ENCODE measurements at places on chromosomes 16 and 17.
A peak's percentile ranks its signal among the peaks of the same experiment; 100 is the strongest.

- no peak for DNase-seq
Measured at GRCh38 chr17:55233840-55234239, 30.9 kb upstream of the HLF start.

- DNase-seq: no peak
Measured at GRCh38 chr17:14341866-14342265, 41.0 kb downstream of the HS3ST3B1 start.

GRCh38 chr17:65742403-65743307 lies 181.2 kb upstream of the AXIN2 start:
- DNase-seq: no peak

DNA sequence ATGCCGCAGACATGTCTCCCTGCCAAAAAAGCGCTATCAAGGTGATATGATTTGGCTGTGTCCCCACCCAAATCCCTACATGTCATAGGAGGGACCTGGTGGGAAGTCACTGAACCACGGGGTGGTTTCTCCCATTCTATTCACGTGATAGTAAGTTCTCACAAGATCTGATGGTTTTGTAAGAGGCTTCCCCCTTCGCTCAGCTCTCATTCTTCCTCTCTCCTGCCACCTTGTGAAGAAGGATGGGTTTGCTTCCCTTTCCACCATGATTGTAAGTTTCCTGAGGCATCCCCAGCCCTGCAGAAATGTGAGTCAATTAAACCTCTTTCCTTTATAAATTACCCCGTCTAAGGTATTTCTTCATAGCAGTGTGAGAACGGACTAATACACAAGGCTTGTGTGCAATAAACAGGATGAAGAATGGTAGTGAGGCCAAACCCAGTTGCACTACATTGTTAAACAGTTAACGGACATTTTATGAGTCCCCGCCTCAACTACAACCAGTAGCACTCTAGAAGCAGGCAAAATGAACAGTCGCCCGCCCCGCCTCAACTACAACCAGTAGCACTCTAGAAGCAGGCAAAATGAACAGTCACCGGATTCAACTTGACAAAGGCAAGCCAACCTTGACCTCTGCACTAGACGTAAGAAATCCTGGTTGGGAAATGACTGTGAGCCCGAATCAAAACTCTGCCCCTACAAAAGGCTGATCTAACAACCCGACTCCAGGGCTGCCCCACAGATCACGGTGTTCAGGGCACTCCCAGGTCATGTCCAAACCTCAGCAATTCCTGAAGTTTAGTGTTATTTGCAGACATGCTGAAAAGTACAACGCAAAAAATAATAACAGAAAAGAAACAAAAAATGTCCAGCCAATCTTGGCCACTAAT lies 26.3 kb downstream of the VPS53 start:
- DNase-seq: no peak

GRCh38 chr17:82813299-82814051 lies 26.3 kb downstream of the ZNF750 start:
- DNase-seq: no peak

DNA sequence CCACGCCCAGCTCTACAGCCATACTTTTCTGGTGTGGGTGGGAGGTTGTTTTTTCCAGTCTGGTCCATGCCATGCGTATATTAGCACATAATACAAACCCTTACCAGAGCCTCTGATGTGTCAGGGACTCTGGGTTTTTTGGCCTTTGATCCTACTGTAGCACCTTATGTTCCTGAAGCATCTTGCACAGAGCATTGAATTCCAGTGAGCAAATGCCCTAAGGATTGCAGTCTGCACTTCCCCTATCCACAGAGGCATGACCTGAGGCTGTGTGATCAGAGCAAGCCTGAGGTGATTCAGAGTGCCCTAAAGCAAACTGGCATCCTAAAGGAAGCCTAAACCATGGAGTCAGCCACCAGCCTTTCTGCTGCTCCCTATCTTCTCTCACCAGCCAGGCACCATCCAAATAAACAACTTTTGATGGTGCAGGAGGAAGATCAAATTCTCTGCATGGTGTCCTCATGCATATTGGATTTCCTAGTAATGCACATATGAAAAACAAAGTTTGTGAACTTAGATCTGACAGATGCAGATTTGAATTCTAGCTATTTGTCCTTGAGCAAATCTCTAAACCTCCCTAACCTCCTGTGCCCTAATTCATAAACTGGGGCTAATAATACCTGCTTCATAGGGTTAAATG lies 41.2 kb upstream of the HAS3 start:
- DNase-seq: no peak

DNA sequence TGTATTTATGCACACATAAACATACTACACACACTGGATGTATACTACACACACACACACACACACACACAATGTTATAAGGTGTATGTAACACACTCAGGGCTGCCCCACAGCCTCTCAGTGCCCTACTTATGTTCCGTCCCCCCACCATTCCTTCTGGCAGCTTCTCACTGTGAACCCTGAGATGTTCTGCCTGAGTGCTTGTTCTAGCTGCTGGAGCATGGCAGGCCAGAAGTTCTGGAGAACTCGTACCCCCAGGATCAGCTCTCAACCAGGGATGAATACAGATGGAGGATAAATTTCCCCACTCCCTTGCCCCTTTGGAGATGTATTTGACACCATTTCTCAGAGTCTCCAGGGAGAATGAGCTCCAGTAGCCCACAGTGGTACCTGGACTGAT lies 76.4 kb downstream of the CDH13 start:
- no peak for DNase-seq

DNA sequence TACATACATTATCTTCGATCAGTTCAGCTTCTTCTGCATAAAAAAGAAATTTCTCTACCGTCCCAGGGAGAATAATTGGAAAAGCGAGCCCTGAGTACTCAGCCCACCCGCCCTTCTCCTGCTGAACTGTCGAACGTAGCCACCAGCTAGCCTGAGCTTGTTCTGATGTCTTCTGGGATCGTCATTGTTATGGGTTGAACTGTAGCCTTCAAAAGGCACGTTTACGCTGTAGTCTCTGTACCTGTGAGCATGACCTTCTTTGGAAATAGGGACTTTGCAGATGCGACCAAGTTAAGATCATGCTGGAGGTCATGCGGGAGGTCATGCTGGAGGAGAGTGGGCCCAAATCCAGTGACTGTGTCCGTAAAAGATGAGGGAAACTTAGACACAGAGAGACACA lies 86.2 kb downstream of the CMIP start:
- peak; percentile 33 for DNase-seq

DNA sequence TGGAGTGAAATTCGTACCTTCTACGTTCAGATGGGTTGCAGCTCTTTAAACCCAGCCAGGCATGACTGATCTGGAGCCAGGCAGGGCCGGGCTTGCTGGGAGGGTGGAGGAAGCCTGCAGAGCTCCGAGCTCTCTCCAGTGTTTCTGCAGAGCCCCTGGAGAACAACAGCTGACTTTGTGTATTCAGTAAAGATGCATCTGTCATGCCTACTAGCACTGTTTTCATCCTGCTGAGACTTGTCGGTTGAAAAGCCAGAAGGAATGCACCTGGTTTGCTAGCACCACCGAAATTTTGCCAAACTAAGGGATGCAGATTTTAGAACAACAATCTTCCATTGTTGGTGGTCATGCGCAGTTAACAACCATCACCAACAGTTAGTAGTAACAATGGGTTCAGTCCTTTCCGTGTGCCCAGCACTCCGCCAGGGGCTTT lies 22.4 kb upstream of the SCNN1B start:
- no peak for DNase-seq

DNA sequence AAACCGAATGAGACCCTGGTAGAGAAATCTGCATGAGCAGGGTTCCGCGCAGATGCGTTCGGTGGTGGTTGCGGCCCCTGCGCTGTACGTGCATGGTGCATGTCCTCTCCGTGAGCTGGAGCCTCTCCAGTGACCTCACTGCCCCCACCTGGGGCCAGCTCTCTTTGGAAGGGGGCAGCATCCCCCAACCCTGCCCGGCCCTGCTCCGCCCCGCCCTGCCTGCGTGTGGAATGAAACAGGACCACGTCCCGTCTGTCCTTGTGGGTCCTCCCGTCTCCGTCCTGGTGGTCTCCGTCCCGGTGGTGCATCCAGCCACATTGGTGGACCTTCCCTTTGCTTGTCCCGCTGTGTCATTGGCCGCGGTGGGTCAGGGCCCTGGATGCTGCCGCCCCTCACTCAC lies 84.9 kb downstream of the AMFR start:
- no peak for DNase-seq

GRCh38 chr16:84071121-84071520 lies 28.5 kb upstream of the SLC38A8 start:
- no peak for DNase-seq

DNA sequence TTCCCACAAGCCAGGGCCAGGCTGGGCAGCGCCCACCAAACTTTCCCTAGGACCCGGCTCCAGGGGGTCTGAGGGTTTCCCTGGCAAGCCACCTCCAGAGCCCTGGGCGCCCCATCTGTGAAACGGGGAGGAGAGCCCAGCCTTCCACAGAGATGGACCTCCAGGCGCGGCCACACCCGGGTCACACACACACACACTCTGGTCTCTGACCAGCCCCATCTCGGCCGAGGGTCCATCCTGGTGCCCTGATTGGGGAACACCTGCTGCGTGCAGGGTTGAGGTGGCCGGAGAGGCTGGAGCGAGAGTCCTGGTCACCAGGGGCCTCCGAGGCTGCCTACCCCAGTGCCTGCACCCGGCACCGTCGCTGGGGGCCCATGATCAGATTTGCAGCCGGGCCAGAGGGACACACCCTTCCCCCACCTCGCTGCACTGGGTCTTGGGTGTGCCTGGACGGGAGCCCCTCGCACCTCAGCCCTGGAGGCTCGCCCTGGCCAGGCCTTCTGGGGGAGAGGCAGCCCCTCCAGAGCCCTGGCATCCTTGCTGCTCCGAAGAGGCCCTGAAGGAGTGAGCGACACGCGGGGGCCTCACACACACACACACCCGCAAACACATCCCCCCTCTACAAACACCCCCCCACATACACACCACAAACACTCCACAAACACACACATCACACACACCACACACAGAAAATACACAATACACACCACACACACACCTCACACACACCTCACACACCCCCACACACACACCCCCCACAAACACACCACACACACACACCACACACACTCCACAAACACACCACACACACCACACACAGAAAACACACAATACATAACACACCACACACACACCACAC lies 29.7 kb downstream of the SLC25A10 start:
- DNase-seq: no peak

GRCh38 chr16:2587891-2588565 lies 50.2 kb downstream of the PDPK1 start:
- peak; percentile 55 for DNase-seq

- peak; percentile 83 for DNase-seq
Measured at GRCh38 chr16:3999479-4000325, 116.5 kb downstream of the ADCY9 start.

DNA sequence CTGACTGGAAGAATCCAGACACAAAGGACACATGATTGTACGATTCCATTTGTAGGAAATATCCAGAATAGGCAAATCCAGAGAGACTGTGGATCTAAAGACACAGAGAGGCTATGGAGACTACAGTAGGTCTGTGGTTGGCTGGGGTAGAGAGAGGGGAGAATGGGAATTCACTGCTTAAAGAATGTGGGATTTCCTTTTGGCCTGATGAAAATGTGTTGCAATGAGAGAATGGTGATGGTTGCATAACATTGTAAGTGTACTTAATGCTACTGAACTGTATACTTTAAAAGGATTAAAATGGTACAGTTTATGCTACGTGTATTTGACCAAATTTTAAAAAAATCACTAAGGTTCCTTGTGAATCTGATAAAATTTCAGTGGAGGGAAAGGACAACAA lies 62.1 kb downstream of the GPRC5B start:
- DNase-seq: no peak

DNA sequence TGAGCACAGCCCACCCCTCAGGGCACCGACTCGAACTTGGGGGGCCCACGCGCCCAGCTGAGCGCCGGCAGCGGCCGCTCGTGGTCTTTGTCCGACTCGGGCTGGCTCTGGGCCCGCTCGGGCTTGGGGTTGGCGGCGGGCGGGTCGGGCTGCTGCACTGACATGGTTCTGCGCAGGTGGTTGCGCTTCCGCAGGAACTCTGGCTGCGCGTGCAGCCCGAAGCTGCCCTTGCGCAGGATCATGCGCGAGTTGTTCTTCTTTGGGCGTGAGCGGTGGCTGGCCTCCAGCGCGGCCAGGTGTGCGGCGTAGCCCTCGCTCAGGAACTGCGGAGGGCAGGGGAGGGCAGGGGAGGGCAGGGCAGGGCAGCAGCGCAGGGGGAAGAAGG lies 11.1 kb downstream of the PIMREG start:
- peak; percentile 79 for DNase-seq

DNA sequence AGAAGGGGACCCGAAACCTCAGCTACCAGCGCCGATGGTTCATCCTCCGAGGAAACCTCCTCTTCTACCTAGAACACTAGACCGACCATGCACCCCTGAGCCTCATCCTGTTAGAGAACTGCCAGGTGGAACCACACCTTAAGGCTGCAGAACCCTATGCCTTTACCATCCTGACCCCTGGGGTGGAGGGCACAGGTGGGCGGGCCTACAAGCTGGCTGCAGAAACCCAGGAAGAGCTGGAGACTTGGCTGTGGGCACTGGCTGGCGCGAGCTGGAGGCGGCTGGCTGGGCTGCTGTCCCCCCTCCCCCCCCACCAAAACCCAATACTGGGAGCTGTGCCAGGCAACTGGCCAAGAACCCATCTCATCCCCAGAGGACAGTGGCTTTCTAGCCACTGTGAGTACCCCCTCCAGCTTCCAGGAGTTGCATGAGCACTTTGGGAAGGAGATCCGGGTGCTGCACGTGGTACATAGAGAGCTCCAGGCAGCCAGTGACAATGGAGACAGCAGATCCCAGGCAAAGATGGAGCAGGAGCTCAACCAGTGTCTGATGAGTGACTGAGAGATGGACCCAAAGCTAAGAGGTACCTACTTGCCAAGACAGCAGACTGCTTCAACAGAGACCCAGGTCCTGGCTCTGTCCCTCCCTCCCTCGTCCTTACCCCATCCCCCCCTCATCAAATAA lies 1.4 kb upstream of the CD2BP2 start:
- DNase-seq: no peak

- DNase-seq: peak; percentile 98
Measured at GRCh38 chr17:75779250-75779986, 5.2 kb upstream of the UNK start.

DNA sequence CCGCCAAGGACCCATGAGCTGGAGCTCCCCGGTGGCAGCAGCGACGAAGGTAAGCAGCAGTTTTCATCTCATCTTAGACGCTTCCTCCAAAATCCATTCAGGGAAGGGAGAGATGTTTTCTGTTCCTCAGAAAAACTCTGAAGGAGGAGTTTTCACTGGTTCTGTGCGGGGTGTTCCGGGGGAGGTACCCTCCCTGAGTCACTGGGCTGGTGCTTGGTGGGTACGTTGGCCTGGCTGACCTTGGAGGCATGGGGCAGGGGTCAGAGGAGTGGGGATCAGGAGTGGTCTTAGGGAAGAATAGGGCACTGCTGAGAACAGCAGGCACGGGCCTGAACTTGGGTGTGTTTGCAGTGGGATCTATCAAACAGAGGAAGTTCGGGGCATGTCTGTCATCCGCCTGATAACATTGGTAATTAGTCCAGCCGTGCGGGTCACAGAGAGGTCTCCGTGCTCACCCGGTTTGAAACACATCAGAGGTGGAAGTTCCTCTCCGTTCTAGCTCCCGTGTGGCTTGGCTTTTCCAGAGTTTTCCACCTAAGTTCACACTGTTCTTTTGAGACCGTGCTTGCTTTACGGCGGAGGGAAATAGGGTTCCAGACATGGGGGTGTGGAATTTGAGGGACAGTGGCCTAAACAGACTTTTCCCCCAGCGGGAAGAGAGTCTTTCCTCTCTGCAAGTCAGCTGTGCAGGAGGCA lies 59.6 kb upstream of the CIBAR2 start:
- no peak for DNase-seq

GRCh38 chr17:45050481-45051059 lies 862 bp downstream of the DCAKD start:
- DNase-seq: no peak

- no peak for DNase-seq
Measured at GRCh38 chr16:56450275-56450985, 702 bp downstream of the NUDT21 start.
